Choroid plexus epithelial cell (primary cell): ENCODE measurements at places on chromosomes 11 and 22.

DNA sequence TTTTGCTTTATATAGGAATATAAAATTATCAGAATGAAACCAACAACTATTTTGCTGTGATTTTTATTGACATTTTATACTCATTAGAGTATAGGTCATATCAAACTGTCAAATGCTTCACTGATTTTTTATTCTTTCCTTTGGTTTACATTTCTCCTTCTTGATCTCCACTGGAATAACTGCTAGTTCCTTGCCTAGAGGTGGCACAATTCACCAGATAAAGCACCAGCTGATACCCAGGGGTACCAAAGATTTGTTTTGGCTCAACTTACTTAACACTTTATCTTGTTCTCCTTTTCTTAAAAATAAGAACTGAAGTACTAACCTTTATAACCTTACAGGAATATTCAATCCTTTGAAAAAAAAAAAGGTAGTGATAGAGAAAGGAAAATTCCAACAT lies 725.1 kb upstream of the CHORDC1 start:
- no peak for DNase-seq

DNA sequence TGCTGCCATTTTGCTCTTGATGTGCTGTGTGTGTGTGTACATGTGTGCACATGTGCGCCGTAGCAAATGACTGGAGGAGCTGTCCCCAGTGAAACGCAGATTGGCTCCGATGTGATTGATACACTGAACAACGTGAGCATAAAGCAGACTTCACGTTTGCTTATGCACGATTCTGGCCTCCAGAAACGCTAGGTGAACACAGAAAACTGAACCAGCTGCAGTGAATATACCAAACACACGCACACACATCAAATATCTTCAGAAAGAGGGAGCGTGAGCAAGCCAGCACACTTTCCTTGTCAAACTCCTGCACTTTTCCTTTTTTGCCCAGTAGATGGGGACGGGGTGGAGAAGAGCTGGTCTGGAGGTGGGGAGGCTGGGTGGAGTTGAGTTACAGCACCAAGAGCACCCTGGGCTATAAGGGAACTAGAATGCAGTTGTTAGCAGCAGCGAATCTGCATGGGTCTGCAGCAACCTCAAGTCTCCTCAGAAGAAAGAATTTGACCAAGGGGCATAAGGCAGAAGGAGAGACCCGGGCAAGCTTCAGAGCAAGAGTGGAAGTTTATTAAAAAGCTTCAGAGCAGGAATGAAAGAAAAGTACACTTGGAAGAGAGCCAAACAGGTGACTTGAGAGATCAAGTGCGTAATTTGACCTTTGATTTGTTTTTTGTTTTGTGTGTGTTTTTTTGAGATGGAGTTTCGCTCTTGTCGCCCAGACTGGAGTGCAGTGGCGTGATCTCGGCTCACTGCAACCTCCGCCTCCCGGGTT lies 77.8 kb upstream of the CADM1 start:
- DNase-seq, result no peak

DNA sequence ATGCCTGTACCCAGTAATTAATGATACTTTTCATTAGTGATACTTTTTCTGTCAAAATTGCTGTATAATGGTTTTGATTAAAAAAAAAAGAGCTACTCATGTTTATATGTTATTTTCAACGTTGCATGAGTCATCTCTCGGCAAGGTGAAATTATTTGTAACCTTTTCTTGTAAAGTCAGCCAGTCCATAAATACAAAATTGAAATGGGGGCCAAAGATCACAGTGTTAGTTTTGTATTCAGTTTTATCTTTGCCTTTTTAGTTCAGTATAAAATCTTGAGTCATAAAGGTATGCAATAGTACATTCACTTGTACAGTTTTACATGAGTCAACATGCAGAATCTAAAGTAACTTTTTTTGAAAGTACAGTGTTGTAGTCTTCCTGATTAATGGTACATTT lies 4.3 kb downstream of the ARHGEF12 start:
- peak; percentile 53 for DNase-seq

DNA sequence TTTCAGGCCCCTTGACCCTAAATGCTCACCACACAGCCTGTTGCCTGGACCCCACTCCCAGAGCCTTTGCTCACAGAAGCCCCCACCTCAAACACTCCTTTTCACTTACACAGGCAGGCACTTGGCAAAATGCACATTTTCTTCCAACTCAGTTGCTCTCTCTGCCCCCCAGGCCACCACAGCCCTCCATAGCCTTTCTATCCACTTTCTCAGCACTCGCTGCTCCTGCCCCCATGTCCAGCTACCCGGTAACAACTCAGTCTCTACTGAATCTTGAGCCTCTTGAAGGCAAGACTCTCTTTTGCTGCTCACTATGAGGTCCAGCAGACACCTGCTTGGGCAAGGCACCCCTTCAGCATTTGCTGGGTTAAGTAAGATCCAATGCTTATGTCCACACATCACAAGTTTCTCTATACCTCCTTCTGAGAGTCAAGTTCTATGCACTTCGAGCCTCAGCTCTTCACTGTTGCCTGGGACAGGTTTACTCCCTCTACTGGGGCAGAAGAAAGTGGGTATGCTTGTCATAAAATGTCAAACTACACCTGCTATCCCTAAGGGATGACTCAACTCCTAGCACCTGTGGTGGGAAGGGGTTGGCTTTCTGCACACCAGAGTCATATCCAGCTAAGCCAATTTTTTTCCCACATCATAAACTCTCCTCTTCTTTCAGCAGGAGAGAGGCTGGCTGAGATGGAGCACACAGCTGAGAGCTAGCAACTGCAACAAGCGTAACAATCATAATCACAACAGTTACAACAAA lies 36.9 kb downstream of the MORC2 start:
- DNase-seq, result no peak

GRCh38 chr22:46934746-46935491 lies 172.5 kb downstream of the TBC1D22A start:
- DNase-seq, result peak; percentile 96

GRCh38 chr11:126480015-126480409 lies 124.5 kb downstream of the ST3GAL4 start:
- DNase-seq, result no peak

DNA sequence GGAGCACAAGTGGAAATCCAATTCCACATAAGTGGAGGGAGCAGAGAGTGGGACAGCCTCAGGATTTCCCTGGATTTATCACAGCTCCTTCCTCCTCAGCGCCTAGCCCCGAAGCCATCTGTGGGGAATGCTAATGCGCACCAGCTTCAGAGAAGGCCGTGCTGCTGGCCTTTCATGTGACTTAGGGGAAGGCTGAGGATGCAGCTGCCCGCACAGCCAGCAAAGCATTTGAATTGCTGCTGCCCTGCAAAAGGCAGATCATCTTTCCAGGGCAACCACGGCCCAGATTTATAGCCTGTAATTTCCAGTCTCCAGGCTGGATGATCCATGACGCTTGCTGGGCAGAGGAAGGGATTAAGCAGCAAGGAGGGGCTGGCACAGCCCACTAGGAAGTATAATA lies 29.9 kb downstream of the SYN3 start:
- DNase-seq, result no peak

DNA sequence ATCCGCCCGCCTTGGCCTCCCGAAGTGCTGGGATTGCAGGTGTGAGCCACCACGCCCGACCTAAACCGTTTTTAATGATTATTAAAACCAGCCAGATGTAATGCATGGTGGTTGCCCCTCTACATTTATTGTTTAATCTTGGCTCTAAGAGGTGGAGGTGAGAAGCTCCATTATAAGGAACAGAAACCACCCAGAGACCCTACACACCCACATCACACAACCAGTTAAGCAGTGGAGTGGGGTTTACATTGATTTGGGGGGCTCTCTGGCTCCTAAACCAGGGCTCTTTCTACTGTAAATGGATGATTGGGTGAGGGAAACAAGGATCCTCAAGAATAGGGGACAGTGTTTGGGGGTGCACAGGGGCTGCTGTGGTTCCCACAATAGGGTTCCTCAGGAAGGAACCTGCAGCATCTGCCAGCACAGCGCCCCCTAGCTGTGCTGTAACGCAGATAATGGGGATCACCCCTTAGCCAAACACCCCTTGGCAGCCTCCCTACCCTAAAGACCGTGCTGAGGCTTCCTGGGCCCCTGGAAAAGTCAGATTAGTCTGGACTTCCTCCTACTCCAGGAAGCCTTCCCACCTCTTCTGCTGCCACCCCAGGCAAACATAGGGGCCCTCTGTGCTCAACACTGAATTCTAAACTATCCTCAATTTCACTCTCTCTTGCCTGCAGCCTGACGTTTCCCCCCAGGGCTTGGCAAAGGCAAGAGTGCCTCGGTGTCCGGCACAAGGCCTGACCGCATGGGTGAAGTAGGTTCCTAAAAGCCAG lies 2.4 kb downstream of the MPST start:
- peak; percentile 64 for DNase-seq

DNA sequence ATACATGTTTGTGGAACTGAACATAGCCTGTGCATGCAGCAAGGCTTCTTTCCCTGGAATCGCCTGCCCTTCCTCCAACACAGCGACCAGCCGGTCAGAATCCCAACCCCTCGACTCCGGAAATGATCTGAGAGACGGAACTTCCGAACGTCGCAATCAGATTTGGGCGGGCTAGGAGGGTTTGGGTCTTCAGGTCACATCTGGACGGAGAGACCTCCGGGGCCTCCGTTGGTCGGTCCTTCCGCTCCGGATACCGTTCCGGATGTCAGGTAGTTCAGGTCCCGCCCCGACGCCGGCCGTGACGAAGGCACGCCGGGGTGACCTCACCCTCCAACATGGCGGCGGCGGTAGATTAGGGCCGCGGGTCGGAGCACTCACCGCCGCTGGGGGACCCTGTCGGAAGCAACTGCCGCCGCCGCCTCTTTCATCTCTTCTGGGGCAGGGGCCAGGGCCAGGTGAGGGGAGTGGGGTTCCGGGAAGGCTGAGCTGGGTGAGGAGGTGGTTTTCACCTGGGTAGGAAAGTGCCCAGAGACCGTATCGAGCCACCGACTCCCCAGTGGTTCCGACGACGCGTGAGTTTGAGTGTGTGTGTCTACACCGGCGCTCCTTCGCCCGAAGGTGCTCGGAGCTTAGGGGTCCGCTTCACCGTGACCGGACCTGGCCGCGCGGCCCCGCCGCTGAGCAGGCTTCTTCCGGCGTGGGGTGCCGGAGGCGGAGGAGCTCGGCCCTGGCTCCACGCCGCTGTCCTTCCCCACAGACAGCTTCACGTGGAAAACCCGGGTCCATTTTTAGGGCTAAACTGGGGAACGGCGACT lies at the start of gene BCL2L13:
TSS of gene BCL2L13 (plus strand) at position 326 of the 815 bp plus-strand sequence. CDS start 16,955 bp downstream, outside the sequence.
- peak; percentile 95 for DNase-seq

GRCh38 chr11:86719781-86720463 lies 47.5 kb upstream of the ME3 start:
- DNase-seq, result peak; percentile 63

GRCh38 chr11:112719736-112720525 lies 241.3 kb upstream of the NCAM1 start:
- DNase-seq, result no peak

GRCh38 chr22:45398214-45398613 lies 15.2 kb downstream of the SMC1B start:
- DNase-seq, result no peak

GRCh38 chr22:24983151-24983550 lies 30.6 kb downstream of the KIAA1671 start:
- no peak for DNase-seq

DNA sequence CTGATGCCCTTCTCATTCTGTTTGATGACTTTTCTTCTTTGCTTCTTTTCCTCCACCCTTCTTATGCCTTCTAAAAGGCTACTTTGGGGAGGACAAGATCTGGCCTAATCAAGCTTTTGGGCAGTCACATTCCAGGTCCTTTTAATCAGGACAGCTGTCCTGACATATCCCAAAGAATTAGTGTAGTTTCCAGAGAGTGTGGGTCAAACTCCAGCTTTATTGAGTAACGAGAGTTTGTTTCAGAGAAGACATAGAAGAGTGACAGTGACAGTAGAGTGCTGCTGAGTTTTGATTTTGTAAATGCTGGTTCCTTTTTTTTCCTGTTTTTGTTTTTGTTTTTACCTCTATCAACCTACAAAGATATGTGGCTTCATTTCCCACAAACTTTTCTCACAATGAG lies 158.4 kb upstream of the SESN3 start:
- no peak for DNase-seq

GRCh38 chr22:47954107-47954506 lies 1191.7 kb downstream of the TBC1D22A start:
- DNase-seq, result no peak

DNA sequence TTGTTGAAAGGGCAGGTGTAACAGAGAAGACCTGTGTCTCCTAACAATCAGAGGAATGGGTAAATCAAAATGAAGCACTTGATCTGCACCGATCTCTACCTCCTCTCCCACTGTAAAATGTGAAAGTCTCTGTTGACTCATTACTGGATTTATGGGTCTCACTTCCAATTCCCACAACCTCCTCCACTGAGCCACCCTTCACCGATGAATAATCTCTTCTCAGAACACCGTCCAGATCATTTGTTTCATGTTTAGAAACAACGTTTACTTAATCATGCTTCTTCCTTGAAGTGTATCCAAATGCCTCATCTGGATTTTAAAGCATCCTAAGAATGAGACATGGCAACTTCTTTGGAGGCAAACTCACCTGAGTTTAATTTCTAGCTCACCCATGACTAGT lies 643.6 kb downstream of the ETS1 start:
- no peak for DNase-seq

DNA sequence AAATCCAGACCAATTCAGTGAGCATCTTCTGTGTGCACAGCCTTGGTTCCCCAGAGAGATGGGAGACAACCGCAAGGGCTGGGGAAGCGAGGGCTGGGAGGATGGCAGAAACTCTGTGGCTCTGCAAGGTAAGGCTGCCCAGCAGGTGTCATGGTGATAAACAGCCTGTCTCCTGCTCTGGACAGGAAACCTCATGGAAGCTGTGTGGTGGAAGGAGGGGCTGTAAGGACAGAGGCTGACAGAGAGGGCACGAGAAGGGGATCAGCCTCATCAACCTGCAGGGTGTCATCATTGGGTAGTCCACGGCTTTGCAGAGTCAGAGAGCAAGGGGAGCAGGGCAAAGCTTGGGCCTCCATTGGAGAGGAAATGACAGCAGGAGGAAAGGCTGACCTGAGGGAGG lies 138.4 kb upstream of the CADM1 start:
- no peak for DNase-seq

- peak; percentile 71 for DNase-seq
Observed at GRCh38 chr11:32333320-32333991, 101.9 kb downstream of the WT1 start.

DNA sequence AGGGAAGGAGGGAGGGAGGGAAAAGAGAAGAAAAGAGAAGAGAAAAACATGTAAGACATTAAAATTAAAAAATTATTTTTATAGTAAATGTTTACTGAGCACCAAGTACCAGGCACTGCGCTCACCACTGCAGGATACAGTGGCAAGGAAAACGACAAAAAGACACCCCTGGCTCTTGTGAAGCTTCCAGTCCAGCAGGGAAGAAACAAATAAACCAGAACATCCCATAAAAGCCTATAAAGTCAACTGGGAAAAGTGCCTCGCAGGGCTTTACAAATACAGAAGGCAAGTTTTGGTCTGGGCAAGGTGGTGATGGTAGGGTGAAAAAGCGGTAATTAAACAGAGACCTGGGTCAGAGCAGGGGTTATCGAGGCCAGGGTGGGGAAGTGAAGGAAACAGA lies 33.6 kb downstream of the LARGE1 start:
- no peak for DNase-seq

- peak; percentile 9 for DNase-seq
Observed at GRCh38 chr11:15745266-15745665, 611.1 kb downstream of the SOX6 start.

- no peak for DNase-seq
Observed at GRCh38 chr11:76288166-76288980, 82.1 kb upstream of the WNT11 start.
